ENCODE measurements at places on chromosomes 16 and 17.

- no peak for DNase-seq
Observed at GRCh38 chr16:57949595-57950238, 21.2 kb downstream of the CNGB1 start.

GRCh38 chr17:71423871-71424546 lies 696.8 kb upstream of the SOX9 start:
- no peak for DNase-seq

- no peak for DNase-seq
Observed at GRCh38 chr16:56269281-56269680, 78.0 kb downstream of the GNAO1 start.

DNA sequence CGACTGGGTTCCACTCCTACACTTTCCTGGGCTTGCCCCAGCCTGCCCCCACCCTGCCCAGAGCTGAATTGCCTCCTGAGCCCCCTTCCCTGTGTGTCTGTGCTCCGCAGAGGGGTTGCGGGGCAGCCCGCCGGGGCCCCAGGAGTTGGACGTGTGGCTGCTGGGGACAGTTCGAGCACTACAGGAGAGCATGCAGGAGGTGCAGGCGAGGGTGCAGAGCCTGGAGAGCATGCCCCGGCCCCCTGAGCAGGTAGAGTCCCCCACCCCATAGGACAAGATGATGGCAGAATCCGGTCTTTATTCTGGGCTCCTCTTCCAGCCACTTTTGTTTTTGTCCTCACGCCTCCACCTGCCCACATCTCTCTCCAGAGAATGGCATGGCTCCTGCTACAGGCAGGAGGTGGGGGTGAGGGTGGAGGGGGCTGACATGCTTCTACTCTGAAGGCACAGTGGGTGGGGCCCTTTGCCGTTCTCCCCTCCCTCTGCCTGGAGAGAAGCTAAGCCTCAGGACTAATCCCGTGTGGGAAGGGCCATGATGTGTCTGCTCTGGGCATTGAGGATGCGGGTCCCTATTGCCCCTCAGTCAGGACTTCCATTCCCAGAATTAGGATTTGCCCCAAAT lies 3.5 kb downstream of the ACBD4 start:
- DNase-seq = no peak

DNA sequence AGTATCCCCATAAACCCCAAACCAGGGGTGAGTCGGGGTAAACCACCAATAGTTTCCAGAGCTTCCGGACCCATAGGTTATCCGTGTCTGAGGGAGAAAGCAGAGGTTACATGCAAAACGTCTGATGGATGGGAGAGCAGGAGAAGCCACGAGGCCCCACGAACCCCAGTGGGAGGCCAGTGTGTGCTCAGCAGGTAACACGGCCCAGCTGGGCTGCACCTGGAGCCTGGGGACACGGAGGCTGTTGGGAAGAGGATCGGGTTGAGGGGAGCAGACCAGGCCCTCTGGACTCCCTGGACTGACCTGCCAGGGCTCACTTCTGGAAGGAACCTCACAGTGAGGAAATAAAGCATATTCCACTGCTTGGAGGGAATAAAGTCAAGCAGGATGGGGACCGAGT lies 78.1 kb downstream of the SEC14L1 start:
- DNase-seq = no peak

DNA sequence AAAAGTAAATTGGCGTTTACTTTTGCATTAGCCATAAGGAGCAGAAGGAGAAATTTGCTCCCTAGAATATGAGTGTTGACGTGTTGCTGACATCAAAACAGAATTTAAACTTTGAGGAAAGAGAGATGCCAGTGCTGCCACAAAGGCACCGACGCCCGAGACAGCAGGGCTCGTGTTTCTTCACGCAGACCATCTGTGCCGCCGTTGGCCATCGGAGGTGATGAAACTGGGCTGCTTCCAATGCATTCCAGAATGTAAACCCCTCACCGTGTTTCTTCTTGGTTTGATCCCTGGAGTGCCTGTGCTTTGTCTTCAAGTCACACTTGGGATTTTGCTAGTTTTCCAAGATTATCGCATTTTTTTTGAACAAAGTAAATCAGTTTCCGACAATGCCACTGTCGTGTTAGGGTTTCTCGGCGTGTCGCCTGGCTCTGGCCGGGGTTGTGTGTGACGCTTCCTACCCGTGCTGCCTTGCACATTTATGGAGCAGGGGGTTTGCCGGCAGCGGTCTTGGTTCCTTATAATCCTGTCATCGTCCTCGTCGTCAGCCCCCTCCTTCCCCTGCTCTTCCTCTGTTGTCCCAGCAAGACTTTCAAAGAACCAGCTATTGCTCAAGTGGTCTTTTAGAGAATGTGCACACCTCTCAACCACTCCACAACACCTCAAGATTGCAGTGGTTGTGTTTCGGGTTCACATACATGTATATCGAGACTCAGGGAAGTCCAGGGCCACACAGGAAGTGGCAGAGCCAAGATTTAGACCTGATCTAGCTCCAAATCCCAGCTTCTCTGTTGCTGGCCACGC lies 103.9 kb downstream of the METRNL start:
- DNase-seq = no peak

DNA sequence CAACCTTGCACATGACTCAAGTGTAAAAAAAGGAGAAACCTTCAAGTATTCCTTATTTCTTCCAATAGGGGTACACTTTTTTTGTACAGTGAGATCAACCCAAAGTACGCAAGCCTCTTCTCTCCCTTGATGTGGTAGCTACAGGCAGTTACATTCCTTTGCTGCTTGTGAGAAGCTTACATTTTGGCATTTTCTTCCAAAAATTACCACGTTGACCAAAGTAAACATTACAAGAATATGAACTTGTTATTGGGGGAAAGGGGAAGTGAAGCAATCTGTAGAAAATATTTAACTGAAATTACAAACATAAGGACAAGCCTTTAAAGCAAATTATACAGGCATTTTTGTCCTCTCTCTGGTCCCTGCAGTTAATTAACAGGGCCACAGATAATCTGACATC lies 97.0 kb upstream of the TOB1 start:
- DNase-seq = no peak

DNA sequence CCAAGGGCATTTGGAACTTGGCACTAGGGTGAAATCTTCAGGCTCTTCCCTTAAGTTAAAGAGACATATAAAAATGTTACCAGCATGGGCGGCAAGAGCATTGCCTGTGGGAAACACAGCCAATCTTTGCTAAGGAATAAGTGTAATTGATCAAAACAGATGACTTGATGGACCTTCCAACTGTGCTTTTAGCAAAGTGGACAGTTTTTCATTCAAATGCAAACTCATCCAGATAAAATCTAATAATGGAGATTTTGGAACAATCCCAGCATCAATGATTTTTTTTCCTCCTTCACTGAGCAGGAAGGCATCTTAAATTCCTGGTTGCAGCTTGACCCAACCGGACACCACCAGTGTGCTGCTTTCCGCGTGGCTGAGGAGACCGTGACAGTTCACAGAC lies 42.9 kb upstream of the BHLHA9 start:
- DNase-seq = no peak

DNA sequence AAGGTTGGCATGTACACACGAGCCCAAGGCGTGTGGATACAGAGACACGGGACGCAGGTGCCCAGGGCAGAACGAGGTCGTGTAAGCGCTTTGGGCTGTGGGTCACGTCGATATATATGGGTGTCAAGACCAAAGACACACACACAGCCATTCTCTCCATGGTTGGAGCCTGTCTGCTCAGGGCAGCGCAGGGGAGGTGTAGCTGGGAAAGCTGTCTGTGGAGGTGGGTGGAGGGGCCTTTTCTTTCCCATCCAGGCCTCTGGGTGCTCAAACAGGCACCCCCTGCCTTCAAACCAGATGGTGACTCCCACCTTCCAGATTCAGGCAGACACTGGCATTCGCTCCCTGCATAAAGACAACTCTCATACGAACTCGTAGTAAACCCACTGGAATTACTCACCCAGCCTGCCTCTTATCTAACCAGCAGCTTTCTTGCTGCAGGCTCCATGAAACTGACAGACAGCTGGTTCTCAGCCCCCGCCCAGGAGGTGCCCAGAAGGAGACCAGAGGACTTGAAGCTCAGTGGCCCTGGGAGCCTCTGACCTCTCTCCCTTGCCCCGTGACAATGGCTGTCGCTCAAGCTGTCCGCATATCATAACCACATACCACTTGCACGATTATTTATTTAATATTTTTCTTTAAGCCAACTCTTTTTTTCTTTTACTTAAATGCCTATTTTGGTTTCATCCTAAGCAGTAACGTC lies 237.1 kb downstream of the KATNIP start:
- no peak for DNase-seq

DNA sequence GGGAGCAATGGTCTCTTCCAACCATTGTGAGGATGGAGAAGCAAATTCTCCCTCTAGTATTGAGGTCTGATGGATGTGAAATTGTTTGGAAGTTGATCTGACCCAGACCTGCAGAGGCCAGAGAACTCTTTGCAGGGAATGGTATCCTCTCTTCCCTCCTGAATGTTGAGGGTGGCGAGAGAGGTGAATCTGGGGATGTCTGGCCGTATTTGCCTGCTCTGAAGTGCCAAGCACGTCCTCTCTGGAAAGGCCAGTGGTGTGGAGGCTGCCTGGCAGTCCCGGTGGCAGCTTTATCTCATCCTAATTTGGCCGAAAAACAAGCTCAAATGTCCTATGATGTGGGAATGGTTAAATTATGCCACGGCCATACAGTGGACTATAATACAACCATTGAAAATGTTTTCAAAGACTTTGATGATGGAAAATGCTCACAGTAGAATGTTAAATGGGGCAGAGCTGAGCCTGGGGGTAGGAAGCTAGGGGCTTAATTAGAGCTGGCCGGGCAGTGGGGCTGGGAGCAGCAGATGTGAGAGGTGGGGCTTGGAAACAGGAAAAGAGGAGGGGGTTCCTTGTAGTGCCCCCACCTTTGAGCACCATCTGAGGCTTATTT lies 30.8 kb downstream of the WSCD1 start:
- no peak for DNase-seq

- DNase-seq = no peak
Observed at GRCh38 chr17:2980904-2981246, 82.5 kb downstream of the OR1D5 start.

DNA sequence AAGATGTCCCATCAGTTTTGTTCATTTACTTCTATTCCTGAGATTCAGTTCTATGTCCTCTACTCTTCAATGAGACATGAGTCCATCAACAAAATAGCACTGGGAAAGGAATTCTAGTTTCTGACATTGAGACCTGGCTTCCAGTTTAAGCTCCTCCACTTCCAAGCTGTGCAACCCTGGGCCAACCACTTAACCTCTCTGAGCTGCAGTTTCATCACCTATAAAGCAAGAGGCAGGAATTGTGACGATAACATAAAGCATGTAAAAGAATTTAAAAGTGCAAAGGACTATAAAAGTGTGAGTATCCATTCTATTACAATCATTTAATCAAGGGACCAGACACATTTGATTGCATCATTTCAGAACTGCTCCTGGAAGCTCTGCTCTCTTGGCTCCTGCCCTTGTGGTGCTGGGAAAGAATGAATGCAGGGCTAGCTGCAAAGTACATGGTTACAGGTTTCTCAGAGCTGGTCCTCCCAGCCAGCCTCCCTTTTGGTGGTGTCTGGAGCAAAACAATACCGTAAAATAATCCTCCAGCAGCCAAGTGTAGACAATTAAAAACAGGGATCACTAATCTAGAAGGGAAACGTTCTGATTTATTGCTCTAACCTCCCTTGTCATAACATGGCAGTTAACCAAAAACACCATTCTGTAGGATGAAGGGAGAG lies 113.9 kb downstream of the VPS53 start:
- DNase-seq = no peak

- no peak for DNase-seq
Observed at GRCh38 chr17:62343764-62344270, 36.5 kb upstream of the EFCAB3 start.

DNA sequence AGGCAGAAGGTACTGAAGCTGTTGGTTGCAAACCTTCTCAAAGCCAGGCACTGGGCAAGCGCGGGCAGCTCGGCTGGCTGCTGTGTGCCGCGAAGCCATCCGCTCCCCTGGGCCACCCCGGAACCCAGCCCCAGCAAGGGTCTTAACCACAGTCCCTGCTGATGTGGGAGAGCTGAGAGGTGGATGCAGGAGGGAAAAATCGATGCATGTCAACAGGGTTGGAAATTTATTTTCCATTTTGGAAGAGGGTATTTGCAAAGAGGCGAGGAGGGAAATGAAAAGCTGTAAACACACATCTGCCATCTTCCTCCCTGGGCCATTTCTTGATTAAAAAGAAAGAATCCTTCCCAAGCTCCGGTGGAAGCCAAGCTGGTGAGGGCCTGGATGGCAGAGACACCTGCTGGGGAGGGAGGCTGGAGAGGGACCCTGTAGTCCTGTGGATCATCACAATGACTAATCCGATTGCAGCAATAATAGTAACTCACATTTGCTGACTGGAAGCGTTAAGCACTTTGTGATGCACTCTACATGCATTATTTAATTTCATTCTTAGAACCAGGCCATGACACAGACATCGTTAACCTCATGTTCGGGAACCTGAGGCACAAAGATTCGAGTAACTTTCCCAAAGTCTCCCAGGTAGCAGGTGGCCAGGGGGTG lies 13.9 kb upstream of the TBX2 start:
- no peak for DNase-seq

- DNase-seq = peak; percentile 63
Observed at GRCh38 chr17:71024172-71024571, 854.8 kb downstream of the KCNJ2 start.

DNA sequence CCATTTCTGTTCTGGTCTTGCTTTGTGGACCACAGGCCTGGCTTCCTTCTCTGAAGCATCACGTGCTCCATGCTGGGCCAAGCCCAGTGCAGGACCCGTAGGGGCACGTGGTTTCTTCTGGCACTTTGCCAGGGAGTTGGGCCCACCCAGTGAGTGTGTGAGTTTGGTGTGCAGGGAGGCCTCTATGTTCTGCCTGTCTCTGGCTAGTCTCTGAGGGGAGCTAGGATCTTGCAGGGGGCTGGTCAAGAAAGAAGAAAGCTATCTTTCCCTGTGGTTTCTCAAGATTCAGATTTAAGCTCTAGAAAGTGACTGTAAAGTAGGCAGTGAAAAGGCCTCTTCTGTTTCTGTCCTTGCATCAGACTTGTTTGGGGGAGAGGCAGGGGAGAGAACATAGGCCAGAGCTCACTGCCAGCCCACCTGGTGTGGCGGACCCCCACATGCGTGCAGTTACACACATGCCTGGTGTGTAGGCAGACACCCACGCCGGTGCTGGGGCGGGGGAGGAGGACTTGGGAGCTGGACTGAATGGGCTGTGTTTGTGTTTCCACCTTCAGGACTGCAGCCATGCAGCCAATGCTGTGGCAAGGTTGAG lies 11.8 kb downstream of the LASP1 start:
- no peak for DNase-seq

- DNase-seq = no peak
Observed at GRCh38 chr17:81934850-81935708, 2.0 kb downstream of the PYCR1 start.

GRCh38 chr17:13484020-13484419 lies 117.7 kb downstream of the HS3ST3A1 start:
- DNase-seq = no peak
